ENCODE measurements at places on chromosomes 16 and 17. TPM values are rescaled to one million over a fixed set of nuclear protein-coding genes. Genes with fewer than 3 reads are reported as not detected.

GRCh38 chr17:83099570-83100181, 20.3 kb downstream of the METRNL start:
- no peak for DNase-seq

- DNase-seq = no peak
Observed at GRCh38 chr17:14557480-14557879, 256.6 kb downstream of the HS3ST3B1 start.

GRCh38 chr17:11948789-11949188, 48.5 kb downstream of the ZNF18 start:
- no peak for DNase-seq

DNA sequence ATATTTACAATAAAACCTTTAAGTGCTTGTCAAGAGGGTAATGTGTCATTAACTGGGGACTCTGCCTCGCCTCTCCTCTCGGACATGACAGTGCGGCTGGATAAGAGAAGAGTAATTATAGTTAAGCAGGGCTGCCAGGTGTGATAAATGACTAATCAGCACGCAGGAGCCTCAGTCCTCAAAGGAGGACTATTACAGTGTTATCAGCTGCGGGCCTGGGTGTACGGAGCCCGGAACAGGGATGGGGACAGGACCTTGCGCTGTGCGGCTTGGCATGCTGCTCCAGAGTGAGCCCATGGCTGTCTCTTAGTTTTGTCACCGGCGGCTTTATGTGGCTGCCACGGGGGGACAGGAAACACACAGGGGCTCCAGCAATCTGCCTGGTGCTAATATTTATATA, 607.2 kb downstream of the MAF start:
- no peak for DNase-seq

DNA sequence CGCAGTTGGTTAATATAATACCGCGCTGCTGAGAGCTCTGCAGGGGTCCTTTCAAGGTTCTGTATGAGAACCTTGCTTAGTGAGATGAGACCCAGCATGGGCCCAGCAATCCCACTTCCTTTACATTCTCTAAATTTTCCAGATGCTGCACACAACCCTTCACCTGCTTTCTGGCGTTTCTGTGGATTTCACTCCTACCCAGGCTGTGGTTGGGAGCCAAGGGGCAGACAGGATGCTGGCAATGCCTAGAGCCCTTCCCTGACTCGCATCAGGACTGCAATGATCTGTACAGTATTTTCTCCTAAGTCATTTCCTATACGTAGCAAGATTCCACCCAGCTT, 10.1 kb upstream of the PIPOX start:
- no peak for DNase-seq

DNA sequence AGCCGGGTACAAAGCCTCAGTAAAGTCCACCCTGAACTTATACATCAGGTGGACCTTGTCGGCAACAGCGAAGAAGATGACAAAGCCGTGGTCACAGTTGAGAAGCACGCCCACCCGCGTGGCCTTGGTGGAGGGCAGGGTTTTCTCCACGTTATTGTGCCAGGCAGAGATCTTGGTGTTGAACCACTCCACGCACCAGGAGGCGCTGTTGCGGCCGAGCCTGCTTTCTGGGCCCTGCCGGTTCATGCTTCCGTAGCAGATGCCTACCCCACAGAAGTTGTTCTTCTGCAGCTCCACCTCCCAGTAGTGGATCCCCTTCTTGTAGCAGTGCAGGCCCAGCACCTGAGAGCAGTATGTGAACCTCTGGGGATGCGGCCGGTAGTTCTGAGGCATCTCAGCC, 22.1 kb downstream of the TRIM25 start:
- no peak for DNase-seq

GRCh38 chr16:13014476-13014875, 113.1 kb downstream of the SHISA9 start:
- no peak for DNase-seq

GRCh38 chr17:1908699-1909309, 79.0 kb downstream of the RPA1 start:
- DNase-seq = peak; percentile 63

GRCh38 chr16:69906838-69907401, 44.2 kb upstream of the CLEC18A start:
- no peak for DNase-seq

DNA sequence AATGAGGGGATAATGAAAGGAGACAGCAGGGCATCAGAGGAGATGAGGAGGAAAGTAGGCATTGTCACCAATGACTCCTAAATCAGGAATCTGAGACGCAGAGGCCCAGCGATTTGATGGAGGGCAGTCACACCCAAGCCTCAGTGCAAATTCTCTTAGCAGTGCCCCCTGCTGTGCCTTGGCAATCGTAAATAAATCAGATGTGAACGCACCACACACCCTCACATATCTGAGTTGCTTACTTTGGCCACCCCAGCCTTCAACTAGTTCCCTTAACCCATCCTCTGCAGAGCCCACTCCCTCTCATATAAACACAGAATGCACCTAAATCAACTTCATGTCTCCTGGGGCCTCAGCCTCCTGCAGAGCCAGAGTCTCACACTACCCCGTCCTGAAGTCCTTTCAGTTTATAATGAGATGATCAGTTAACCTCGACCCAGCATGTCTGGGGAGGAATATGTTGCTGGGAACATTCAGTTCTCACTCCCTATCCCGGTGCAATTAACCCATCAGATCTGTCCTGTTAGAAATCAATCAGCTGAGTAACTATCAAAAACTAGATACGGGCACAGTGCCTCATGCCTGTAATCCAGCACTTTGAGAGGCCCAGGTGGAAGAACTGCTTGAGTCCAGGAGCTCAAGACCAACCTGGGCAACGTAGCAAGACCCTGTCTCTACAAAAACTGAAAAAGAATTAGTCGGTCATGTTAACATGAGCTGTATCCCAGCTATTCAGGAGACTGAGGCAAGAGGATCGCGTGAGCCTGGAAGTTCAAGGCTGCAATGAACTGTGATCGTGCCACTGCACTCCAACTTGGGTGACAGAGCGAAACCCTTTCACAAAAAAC, 78.4 kb downstream of the SLC39A11 start:
- DNase-seq = no peak

- DNase-seq = no peak
Observed at GRCh38 chr16:11141409-11142260, 114.4 kb downstream of the SOCS1 start.

DNA sequence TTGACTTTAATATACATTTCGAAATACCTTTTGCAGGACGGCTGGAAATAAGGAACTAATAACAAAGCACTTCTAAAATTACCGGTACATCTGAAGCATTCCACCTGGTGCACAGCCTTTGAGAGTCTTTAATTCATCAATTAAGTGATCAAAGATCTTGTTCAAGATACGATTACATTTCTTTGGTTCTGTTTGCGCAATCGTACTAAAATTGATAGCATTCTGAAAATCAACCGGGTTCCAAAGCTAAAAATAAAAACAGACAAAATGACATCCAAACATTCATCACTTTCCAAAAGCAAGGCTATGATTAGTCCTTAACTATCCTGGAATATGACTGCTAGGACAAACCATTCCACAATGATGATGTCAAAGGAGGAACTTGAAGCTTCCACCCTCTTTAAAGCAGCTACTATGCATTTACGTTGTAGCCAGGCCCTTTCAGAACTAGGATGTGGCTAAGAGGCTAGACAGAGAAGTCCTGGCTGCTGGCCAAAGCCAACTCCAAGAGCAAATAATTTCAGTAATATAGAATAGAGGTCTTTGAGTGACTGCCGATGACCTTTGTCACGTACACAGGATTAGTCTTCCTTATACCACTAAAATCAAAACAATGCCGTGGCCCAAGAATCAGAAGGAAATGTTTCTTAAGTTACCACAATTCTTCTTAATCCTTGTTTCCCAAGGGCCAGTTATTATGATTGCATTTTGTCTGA, 299.8 kb upstream of the PSMD7 start:
- DNase-seq = no peak

DNA sequence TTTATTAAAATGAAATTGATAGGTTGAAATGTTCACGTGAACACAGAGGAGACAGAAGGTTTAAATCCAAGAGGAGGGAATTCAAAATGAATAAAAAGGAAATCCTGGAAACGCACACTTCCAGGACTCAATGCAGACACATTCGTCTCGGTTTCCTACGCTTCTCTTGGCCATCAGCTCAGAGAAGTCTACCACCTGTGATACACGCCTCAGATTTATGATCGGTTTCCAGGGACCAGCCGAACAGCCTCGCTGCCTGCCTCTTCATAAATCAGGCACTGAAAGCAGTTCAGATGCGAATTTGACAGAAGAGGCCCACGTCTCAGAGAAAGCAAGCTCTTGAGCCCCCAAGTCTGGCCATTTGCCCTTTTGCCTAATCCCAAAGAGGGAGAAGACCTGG, 125.5 kb upstream of the IRX3 start:
- no peak for DNase-seq

The MYO18A gene
- polyA plus RNA-seq = 32.6 TPM

The SEZ6L2 gene
- 9.0 TPM for polyA plus RNA-seq
